Cardiac muscle cell (in vitro differentiated cells and primary cell): ENCODE measurements at places on chromosomes 13 and 19. TPM values are rescaled to one million over a fixed set of nuclear protein-coding genes. Genes with fewer than 3 reads are reported as not detected.

DNA sequence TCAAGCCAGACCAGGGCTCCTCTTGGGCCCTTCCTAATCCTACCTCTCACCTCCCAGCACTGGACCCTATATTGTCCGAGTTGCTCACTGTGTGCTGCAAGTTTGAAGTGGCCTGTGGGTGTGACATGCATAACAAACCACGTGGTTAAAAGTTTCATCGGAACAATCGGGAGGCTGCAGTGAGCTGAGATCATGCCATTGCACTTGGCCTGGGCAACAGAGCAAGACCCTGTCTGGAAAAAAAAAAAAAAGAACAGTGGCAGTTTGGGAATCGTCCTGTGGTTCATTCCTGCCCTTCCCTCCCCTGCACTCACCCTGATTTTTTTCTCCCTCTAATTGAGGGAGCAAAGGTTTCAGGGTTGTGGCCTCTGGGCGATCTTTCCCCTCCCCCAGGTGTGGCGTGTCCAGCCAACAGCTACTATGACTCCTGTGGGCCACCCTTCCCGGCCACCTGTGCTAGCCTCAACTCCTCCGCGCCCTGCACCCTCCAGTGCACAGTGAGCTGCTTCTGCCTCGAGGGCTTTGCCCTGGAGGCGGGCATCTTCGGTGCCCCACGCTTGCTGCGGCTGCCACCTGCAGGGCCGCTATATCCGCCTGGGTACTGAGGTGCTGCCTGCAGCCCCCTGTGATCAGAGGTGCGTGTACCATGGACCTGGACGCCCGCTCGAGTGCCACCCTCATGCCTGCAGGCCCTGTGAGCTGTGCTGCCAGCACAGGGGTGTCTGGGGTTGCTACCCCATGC, 16.3 kb upstream of the FXYD3 start:
- no peak for DNase-seq

GRCh38 chr13:48626077-48626449, 27.7 kb upstream of the CYSLTR2 start:
- DNase-seq: peak; percentile 93

GRCh38 chr13:93810264-93810663, 583.7 kb downstream of the GPC6 start:
- DNase-seq: no peak

GRCh38 chr19:3278294-3278693, 53.8 kb downstream of the CELF5 start:
- no peak for DNase-seq

DNA sequence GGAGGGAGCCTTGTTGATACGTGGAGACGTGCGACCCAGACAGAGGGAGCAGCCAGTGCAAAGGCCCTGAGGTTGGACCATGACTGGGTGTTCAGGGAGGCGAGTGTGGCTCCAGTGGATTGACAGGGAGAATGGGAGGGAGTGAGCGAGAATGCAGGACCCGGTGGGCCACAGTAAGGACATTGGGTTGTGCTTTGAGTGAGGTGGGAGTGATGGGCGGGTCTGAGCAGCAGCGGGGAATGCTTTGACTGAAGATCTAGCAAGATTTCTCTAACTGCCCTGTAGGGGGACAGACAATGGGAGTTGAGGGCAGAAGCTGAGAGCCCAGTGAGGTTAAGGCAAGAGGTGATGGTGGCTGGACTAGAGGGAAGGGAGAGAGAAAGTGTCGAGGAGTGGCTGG, 7.7 kb upstream of the NANOS2 start:
- no peak for DNase-seq

- no peak for DNase-seq
These were observed 25.4 kb downstream of the STOML3 start for GRCh38 chr13:38965281-38965680.

- DNase-seq: peak; percentile 83
These were observed 13.2 kb downstream of the LNX2 start for GRCh38 chr13:27607125-27607524.

- no peak for DNase-seq
These were observed 13.9 kb downstream of the FOXO1 start for GRCh38 chr13:40652588-40652940.

GRCh38 chr19:35752746-35753350, 4.0 kb downstream of the HSPB6 start:
- DNase-seq: no peak

DNA sequence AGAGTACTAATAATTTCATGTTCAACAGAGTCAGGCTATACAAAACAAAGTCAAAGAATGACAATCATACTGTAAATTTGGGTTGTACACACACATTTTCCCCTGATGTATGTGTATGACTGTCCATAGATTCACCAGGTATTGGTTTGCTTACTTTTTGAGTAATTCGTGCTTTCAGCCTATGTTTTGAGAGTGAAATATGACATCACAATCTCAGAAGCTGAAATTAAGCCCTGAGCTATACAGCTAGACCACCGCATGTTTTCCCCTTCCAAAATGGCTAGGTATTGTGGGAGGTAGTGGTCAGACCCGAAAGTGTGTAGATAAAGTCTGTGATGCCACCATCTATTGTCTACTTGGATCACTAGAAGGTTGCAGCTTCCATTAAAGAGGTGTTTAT, 102.8 kb downstream of the KATNAL1 start:
- DNase-seq: no peak

DNA sequence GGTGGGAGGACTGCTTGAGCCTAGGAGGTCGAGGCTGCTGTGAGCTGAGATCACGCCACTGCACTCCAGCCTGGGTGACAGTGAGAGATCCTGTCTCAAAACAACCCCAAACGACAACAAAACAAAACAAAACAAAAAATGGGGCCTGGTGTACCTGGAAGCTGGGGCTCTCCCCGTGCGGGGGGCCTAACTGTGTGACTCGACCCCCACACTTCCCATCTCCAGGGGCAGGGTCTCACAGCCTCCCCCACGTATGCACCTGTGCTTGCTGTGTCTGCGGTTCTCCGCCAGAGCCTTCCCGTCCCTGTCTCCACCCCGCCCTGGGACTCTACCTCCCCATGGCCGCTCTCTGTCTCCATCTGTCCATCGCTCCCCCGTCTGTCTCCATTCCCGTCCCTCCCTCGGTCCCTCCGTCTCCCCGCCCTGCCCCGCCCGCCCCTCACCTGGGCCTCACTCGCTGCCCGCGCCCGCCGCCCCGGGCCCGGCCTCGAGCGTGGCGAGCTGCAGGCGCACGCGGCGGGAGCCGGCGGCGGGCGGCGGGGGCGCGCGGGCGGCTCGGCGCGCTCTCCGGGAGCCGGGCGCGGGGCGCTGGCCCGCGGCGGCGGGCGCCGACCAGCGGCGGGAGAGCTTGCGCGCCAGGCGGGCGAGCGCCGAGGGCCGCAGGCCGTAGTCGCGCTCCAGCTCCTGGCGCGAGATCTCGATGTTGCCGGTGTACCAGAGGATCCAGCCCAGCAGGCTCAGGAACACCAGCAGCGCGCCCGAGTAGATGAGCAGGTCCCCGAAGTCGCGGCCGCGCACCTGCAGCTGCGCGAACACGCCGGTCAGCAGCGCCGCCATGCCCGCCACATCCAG, 587 bp downstream of the TMEM238 start:
- peak; percentile 75 for DNase-seq

GRCh38 chr13:30319130-30319529, 11.8 kb upstream of the KATNAL1 start:
- DNase-seq: no peak

DNA sequence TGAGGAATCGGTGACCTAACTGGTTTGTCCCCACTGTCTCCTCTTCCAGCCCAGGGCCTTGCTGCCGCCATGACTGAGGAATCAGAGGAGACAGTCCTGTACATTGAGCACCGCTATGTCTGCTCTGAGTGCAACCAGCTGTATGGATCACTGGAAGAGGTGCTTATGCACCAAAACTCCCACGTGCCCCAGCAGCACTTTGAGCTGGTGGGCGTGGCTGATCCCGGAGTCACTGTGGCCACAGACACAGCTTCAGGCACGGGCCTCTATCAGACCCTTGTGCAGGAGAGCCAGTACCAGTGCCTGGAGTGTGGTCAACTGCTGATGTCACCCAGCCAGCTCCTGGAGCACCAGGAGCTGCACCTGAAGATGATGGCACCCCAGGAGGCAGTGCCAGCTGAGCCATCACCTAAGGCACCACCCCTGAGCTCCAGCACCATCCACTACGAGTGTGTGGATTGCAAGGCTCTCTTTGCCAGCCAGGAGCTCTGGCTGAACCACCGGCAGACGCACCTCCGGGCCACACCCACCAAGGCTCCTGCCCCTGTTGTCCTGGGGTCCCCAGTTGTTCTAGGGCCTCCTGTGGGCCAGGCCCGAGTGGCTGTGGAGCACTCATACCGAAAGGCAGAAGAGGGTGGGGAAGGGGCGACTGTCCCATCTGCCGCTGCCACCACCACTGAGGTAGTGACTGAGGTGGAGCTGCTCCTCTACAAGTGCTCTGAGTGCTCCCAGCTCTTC, 2.7 kb downstream of the ZNF574 start:
- DNase-seq: no peak

DNA sequence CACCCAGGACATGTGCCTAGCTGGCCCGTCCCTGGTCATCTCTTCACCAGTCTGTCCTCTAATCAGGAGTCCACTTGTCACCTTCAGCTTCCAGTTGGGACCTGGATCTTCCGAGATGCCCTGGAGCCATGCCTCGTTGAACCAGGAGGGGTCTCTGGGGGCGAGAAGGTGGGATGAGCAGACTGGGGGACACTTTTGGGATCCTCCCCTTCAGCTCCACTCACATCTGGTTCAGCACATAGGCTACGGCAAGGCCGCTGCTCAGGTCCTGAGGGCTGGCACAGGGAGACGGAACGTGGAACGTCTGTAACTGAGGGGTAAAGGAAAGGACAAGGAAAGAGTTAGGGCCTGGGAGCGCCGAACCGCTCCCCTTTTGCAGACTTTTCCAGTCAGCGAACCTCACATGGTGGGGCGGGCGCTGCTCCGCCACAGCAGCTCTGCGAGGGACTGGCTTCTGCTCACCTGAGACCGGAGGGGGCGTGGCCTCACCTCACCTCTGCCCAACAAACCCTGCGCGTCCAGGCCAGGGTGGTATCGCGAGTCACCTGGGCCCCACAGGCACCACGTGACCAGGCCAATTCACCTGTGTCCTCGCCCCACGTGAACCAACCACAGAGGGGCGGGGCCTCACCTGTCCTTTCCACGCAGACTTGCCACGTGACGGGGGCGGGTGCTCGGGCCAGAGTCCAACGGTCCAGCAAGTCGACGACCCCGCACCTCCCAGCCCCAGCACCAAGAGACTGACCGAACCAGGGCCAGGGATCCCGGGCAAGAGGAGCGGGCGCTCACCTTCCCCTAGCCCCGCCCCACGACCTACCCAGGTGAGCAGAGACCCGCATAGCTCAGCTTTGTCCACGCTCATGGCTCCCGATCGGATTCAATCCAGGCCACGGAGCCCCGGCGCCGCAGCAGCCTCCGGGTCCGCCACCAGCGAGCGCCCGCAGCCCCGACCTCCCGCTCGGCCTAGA, at the start of gene HOOK2:
HOOK2 (minus strand) TSS at position 965 of the 968 bp plus-strand sequence; CDS start at position 862, 103 bp downstream.
- no peak for DNase-seq

GRCh38 chr13:83088858-83089257, 793.4 kb downstream of the SLITRK1 start:
- no peak for DNase-seq

DNA sequence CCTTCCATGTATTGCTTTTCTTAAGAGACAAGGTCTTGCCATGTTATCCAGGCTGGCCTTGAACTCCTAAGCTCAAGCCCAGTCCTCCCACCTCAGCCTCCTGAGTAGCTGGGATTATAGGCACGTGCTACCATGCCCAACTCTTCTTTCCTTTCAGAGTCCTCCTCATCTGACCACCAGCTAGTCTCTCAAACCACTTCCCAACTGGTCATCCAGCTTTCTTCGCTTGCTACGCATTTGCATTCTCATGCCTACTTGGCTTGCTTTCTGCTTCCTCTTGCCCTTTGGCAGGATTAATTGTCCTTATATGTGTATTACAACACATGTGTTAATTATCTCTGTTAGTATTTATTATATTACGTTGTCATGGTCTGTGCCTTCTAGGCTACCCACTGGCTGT, 6.3 kb downstream of the GPR18 start:
- DNase-seq: no peak

DNA sequence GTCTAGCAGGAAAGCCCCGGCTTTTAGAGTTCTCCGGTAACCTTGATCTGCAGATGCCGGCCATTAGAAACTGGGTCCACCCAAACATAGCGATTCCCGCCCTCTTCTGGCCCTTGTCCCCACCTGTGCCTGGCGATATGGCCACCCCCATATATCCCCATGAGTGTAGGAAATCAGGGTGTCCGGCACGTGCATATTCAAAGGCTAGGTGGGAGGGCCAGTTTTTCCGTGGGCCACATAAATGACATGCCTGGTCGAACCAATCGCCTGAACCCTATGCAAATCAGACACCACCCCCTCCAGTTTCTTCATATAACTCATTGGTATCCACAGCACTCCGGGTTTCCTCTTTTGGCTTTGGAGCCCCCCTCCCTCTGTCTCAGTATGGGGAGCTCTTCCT, 37.4 kb downstream of the ERICH4 start:
- DNase-seq: no peak

- no peak for DNase-seq
These were observed 1303.9 kb downstream of the EFNB2 start for GRCh38 chr13:105231579-105231978.

GRCh38 chr13:52842441-52842840, 6.0 kb downstream of the PCDH8 start:
- DNase-seq: no peak

DNA sequence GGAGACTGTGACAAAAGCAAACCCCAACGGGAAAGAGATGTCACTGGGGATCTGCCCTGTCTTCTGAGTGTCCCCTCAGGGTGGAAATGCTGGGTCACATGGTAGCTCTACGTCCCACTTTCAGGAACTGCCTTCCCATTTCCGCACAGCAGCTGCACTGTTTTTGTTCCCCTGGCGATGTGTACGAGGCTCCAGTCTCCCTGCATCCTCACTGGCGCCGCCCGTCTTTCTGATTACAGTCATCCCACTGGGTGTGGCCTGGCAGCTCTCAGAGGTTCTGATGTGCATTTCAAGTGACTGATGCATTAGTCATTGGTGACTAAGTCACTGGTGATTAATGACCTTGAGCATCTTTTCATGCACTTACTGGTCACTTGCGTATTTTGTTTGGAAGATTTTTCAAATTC, 21.2 kb downstream of the PCID2 start:
- DNase-seq: peak; percentile 98

- peak; percentile 74 for DNase-seq
These were observed 85.7 kb downstream of the SHISA2 start for GRCh38 chr13:25966086-25966485.

Gene ZNF681
- 2.7 and 3.2 TPM in 2 replicates for total RNA-seq

Gene B3GNT8
- 4.9 and 6.8 TPM in 2 replicates for total RNA-seq

Gene DLL3
- total RNA-seq: 8.0 and 11.7 TPM in 2 replicates

Gene SERPINE3
- 0.74 TPM in 1 of 2 replicates, not detected in the other for total RNA-seq

Gene OR7A5
- total RNA-seq: not detected in 2 replicates

Gene B9D2
- 5.3 and 7.8 TPM in 2 replicates for total RNA-seq

Gene MEIS3
- 83.7 and 108 TPM in 2 replicates for total RNA-seq

Gene EDNRB
- total RNA-seq: 3.7 and 8.4 TPM in 2 replicates

Gene TMEM221
- total RNA-seq: 3.2 and 3.3 TPM in 2 replicates

Gene CYP2A7
- not detected in 2 replicates for total RNA-seq

Gene DACT3
- total RNA-seq: 115 and 142 TPM in 2 replicates

Gene CYP2A6
- total RNA-seq: 0.42 TPM in 1 of 2 replicates, not detected in the other

Gene SBK3
- 0.71 and 0.88 TPM in 2 replicates for total RNA-seq

Gene HRC
- 255 and 389 TPM in 2 replicates for total RNA-seq

Gene SIPA1L3
- total RNA-seq: 16.4 and 30.3 TPM in 2 replicates
